ENCODE measurements at places on chromosomes 1 and 21. TPM values are rescaled to one million over a fixed set of nuclear protein-coding genes. Genes with fewer than 3 reads are reported as not detected.

DNA sequence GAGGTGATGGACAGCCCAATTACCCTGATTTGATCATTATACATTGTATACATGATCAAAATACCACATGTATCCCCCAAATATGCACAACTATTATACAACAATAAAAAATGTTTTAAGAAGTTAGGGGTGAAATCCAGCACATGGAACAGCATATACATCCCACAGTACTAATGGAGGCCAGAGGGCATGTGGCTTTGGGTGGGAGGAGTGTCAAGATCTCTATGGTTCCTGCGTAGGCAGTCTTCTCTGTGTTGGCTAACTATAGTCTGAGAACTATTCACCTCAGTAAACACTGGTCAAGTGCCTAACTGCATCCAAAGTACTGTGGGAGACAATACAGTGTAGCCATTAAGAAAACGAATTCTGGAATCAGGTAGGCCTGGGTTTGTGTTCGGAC is 74.1 kb downstream of the GADD45A start:
- no peak for DNase-seq

- no peak for DNase-seq
Observed at GRCh38 chr1:33363470-33363861, 42.6 kb upstream of the A3GALT2 start.

GRCh38 chr1:236575523-236575922 is 28.8 kb downstream of the HEATR1 start:
- DNase-seq: no peak

DNA sequence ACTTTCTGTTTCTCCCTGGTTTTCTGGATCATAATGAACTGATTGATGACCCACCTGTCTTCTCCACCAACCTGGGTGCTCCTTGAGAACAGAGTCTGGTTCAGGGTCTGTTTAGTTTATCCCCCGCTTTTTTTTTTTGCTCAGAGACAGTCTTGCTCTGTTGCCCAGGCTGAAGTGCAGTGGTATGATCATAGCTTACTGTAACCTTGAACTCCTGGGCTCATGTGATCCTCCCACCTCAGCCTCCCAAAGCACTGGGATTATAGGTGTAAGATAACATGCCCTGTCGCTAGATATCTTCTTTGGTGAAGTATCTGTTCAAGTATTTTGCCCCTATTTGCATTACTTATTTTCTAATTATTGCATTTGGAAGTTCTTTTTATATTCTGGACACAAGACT is 30.2 kb upstream of the CITED4 start:
- DNase-seq: no peak

GRCh38 chr1:226891846-226892523 is 21.6 kb downstream of the PSEN2 start:
- DNase-seq: no peak

DNA sequence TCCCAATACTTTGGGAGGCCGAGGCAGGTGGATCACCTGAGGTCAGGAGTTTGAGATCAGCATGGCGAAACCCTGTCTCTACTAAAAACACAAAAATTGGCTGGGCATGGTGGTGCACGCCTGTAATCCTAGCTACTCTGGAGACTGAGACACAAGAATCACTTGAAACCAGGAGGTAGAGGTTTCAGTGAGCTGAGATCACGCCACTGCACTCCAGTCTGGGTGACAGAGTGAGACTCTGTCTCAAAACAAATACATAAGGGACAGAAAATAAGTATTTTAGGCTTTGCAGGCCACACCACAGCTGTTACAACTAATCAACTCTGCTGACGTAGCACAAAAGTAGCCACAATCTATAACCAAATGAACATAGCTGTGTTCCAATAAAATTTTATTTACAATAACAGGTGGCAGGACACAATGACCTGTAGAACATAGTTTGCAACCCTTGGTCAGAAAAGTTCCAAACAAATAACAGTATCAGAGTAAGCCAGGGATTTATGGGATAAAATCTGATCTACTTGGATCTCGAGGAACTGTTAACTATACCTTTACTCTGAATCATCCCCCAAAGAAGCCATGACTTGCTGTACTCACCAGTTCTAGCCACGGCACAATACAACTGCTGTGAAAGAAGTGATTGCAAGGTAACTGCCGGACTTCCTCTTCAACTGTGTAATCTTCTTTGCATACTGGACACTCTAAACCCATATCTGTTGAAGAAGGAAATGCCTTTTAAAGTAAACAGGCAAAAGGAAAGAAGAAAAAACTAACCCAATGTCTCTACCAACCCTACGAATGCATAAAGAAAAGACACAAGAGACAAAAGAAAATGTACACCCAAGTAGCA is 28.3 kb downstream of the CD160 start:
- no peak for DNase-seq

The GFI1 gene
- polyA plus RNA-seq: 0.26 TPM

The IGSF21 gene
- 0.26 TPM for polyA plus RNA-seq

The NCAM2 gene
- 8.9 TPM for polyA plus RNA-seq

The SRSF10 gene
- polyA plus RNA-seq: 223 TPM

The OR2T11 gene
- not detected for polyA plus RNA-seq

All from renal cortex interstitium (tissue), 15 donors.